ENCODE measurements at places on chromosomes 7 and 10.

- DNase-seq: no peak
Observed at GRCh38 chr10:107496594-107496993, 332.1 kb upstream of the SORCS1 start.

GRCh38 chr7:42479816-42480633 is 243.0 kb upstream of the GLI3 start:
- DNase-seq: no peak

GRCh38 chr7:133947458-133948254 is 179.5 kb upstream of the LRGUK start:
- DNase-seq: no peak

GRCh38 chr7:150322114-150322832 is 882 bp upstream of the LRRC61 start:
- no peak for DNase-seq

GRCh38 chr10:4685904-4686643 is 139.9 kb upstream of the AKR1E2 start:
- DNase-seq: no peak

DNA sequence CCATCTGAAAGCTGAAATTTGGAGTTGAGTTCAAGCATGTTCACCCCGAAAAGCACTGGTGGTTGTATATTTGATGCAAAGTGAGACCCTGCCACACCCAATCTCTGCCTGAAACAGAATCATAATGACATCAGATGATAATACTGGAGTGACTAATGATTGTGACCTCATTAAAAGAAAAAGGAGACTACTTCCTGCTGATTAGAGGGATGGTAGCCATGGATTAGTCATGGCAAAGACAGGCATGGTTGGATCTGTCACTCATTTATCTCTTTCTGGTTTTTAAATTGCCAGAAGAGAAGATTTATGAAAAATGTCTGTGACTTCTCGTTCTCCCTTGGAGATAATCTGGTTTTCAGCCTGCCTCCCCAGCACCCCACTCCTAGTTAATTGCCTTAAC is 101.2 kb downstream of the BAMBI start:
- no peak for DNase-seq

DNA sequence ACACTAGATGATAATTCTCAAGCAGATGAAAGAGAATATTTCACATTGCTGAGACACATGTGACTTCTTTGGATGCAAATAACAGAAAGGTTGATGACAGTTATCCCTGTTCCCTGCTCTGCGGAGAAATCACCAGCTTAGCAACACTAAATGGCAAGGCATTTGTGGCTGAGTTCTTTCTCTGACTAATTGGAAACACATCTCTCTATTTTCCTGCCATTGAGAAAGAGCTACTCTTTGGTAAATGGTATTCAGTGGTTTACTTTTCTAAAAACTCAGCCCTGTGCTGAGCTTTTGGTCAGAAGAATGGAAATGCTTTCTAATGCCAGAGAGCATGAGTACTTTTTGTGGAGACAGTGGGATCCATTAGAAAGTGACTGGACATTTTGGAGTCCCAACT is 771.4 kb downstream of the LRMDA start:
- DNase-seq: no peak

DNA sequence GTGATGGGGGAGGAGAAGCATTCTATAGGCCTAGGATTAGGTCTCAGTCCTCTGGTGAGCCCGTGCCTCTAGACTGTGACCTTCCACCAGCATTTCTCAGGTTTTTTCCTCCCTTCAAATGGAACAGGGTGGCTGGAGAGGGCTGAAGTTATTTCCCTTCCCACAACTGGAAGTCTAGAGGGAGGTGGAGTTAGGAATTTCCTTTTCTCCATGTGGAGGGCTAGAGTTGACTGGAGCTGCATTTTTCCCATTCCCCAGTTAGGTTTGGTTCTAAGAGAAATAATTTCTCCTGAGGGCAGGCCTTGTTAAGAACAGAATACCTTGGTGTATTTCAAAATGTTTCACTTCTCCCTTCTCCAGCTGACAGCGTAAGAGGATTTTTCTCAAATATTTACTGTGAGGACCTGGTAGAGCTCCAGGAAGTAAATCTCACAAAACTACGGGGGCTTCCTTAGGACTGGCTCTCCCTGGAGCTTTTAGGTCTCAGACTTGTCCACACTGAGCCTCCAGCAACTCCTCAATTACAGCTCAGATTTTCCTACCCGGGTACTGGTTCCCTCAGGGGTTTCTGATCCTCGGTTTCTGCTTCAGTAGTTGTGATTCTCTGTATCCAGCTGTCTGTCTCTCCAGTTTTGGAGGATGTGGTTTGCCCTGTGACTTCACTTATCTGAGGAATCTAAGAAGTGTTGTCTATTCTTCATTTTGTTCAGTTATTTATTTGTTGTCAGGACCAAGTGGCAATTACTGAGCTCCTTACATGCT is 6.0 kb upstream of the REEP3 start:
- DNase-seq: no peak

DNA sequence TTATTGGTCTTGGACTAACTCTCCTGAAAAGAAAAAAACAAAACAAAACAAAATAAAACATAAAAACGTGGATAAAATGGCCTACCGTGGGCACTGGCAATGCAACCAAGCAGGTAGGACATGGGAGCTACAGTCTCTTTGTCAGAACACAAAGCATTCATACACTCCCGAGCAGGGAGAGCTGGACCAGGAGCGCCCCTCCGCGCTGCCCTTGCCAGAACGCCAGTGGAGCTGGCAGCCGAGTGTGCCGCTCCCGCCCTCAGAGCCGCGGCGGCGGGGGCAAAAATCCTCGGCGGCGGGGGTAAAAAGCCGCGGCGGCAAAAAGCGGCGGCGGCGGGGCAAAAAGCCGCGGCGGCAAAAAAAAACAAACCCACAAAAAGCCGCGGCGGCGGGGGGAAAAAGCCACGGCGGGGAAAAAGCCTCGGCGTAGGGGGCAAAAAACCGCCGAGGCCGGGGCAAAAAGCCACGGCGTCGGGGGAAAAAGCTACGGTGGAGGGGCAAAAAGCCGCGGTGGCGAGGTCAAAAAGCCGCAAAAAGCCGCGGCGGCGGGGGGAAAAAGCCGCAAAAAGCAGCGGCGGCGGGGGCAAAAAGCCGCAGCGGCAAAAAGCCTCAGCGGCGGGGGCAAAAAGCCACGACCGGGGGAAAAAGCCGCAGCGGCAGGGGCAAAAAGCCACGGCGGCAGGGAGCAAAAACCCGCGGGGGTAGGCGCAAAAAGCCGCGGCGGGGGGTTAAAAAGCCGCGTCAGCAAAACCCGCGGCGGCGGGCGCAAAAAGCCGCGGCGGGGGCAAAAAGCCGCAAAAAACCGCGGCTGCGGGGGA is 418.1 kb downstream of the ZNF716 start:
- no peak for DNase-seq

All from activated CD8-positive, alpha-beta memory T cell treated with anti-CD3 and anti-CD28 coated beads for 48 hours (primary cell).